ENCODE measurements at places on chromosomes 1 and 21. TPM values are rescaled to one million over a fixed set of nuclear protein-coding genes. Genes with fewer than 3 reads are reported as not detected.

GRCh38 chr1:246518456-246519205 is 11.6 kb upstream of the SMYD3 start:
- no peak overlapping the region for H3K27ac ChIP-seq
- no peak overlapping the region for H3K4me3 ChIP-seq
- no peaks in the 10 kb centered on the region for H3K36me3 ChIP-seq
- H3K27me3 ChIP-seq = no peaks in the 10 kb centered on the region
- H3K4me1 ChIP-seq = no peaks in the 10 kb centered on the region
- no peak for DNase-seq

Gene CRABP2
- total RNA-seq = 676 TPM

GRCh38 chr1:206075786-206076755 is 23.1 kb downstream of the RHEX start:
- H3K27me3 ChIP-seq = peaks cover 33% of the 10 kb centered on the region
- no peak overlapping the region for H3K4me3 ChIP-seq
- no peaks in the 10 kb centered on the region for H3K4me1 ChIP-seq
- no peak for DNase-seq
- H3K36me3 ChIP-seq = no peaks in the 10 kb centered on the region
- H3K27ac ChIP-seq = no peak overlapping the region

Gene LORICRIN
- total RNA-seq = not detected

DNA sequence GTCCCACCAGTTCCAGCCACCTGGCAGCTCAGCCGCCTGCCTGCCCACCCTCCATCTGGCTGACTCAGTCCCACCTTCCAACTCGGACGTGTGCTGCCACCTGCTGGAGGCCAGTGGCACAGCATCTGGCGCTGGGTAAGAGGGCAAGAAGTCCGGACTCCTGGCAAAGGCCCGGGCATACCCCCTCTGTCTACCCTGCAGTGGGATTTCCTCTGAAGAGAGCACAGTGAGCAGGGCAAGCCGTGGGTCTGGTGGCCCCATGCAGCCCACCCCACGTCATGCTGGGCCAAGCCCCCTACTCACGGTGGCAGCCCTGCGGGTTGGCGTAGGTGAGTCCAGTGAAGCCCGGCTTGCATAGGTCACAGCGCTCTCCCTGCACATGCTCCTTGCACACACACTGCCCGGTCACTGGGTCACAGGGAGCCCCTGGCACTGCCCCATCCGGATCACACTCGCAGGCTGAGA is 24.5 kb downstream of the LAMB3 start:
- H3K36me3 ChIP-seq = no peaks in the 10 kb centered on the region
- peaks cover 2% of the 10 kb centered on the region for H3K4me1 ChIP-seq
- no peak overlapping the region for H3K4me3 ChIP-seq
- no peak overlapping the region for H3K27ac ChIP-seq
- peaks cover 18% of the 10 kb centered on the region for H3K27me3 ChIP-seq

Gene PODN
- total RNA-seq = 4.6 TPM

Gene KCNH1
- total RNA-seq = 0.34 TPM
